Fibroblast of the conjunctiva (primary cell): ENCODE measurements at places on chromosomes 2 and 18.

DNA sequence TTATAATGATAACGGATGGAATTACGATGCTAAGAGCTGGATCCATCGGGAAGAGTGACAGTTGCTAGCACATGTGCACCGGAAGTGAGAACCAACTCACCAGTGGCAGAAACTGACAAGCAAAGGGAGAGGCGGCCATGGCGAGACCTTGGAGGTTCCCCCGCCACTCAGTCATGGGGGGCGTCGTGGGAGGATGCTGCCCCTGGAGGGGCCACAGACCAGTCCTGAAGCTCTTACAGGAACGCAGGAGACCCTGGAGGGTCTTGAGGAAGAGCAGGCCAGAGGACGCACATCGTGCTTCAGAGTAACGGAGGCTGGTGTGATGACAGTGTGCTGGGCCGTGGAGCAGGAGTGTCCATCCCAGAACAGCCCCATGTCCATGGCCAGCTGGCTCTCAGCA lies 53.1 kb upstream of the KCNG2 start:
- DNase-seq, result no peak

GRCh38 chr2:68734688-68735525 lies at the start of gene ARHGAP25:
Gene ARHGAP25, plus strand, starts transcription at chr2:68734811. Its CDS starts 389 bp downstream, at chr2:68735200.
- DNase-seq, result no peak

DNA sequence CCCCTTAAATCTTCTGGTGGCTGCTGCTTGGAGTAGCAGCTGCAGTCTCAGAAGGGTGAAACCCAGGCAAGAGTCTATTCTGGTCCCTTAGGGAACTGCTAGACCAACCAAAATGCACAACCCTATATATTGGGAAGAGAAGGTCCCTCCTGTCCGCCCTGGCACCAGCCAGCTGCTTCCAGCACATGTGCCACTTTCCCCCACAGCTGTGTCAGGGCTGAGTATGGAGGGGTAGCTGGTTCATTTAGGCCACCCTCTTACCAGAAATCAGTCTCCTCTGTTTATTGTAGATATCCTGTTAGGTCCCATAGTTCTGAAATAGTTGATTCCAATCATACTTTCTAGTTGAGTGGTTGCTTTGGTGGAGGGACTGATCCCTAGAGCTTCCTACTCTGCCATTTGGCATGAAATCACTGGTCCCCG lies 68.9 kb downstream of the BIRC6 start:
- DNase-seq, result no peak

- DNase-seq, result no peak
Observed at GRCh38 chr2:185187421-185187820, 551.2 kb upstream of the FSIP2 start.

- no peak for DNase-seq
Observed at GRCh38 chr2:235478609-235479008, 15.2 kb upstream of the AGAP1 start.

DNA sequence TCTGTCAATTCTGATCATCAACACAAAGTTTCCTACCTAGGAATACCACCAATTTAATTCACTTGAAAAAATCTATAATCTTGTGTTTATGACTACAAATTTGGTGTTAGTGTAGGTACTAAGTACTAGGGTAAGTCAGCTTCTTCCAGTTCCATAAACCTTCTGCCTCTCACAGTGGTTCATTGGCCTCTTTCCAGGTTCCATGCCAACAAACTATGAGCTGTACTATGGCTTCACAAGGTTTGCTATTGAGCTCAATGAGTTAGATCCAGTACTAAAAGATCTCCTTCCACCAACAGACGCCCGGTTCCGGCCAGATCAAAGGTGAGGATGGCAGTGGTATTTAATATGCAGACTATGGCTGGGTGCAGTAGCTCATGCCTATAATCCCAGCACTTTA lies 58.8 kb downstream of the PRKRA start:
- no peak for DNase-seq

- DNase-seq, result no peak
Observed at GRCh38 chr2:40436093-40436475, 15.8 kb downstream of the SLC8A1 start.

GRCh38 chr2:70965506-70965905 lies 12.9 kb upstream of the ANKRD53 start:
- no peak for DNase-seq

DNA sequence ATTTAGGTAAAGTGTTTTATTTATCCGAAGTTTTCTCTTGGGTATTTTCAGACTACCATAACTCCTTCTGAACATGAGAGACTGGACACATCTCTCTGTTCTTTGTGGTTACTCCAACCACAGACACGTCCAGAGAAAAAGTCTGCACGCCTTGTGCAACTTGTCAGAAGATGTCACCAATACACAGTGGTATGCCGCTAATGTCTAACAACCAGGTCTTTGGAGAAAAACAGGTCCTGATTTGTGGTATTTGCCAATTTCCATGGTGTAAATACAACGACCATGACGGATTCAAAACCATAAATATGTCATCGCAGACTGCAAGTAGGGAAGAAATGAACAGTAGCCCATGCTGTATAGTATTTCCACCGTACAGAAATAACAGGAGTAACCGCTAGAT lies 620.6 kb upstream of the ID2 start:
- no peak for DNase-seq

DNA sequence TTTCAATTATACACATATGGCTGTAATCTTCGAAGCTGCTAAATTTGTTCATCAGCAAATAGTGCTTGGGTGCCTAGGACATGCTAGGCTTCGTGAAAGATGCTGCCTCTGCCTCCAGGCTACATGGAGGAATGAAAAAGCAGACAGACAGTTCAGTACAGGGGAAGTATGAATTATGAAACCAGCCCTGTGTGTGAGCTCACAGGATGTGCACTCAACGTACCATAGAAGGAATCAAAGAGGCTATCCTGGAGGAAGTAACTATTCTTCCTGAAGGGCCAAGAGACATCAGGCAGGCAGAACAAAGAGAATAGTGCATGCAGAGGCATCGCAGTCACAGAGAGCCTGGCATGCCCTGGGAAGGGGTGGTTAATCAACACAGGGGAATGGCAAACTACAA lies 61.4 kb downstream of the DYM start:
- no peak for DNase-seq

DNA sequence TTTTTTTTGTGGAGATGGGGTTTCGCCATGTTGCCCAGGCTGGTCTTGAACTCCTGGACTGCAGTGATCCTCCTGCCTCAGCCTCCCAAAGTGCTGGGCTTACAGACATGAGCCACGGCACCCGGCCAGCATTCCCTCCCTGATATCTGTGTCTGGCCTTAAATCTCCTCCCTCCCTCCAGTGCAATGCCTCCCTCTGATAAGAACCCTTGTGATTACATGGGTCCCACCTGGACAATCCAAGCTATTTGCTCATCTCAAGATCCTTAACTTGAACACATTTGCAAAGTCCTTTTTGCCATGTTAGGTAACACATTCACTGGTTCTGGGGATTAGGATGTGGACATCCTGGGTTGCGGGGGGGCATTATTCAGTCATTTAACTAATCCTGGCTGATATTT lies 40.5 kb upstream of the CREB1 start:
- DNase-seq, result no peak
